ENCODE measurements at places on chromosomes 2 and 18.

- no peak for DNase-seq
These were observed 335.0 kb upstream of the ID2 start for GRCh38 chr2:8346706-8347430.

DNA sequence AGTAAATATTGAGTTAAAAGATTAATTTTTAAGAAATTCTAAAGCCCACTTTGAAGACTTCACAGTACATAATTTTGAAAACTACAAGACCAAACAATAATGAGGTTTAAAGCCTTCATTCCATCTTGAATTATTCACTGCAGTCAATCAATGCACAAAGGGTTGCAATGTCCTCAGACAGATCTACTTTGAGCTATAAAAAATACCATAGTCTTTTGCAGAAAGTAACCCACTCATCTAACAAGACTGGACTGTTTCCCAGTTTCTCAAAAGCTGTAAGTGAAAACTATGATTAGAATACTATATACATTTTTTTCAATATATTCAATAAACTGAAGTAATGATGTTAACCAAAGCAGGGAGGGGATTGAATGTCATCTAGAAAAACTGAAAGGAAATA is 10.2 kb upstream of the RBM43 start:
- DNase-seq, result no peak

DNA sequence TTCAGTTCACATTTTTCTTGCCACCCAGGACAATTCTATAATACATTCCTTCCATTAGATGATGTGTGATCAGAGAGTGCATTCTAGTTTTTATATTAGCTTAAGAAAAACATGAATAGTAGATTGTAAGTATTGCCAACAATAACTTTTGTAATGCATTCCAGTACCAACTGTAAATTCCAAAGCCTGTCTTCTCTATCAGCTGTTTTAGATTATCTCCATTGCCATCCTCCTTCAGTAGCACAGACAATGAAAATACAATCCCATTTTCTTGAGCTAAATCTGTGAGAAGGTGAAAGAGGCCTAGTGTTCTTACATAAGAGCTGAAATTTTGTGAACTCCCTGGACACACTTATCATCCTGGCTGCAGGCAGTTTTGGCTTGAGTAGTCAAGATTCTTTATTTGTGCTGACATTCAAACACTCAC is 103.9 kb downstream of the CCBE1 start:
- DNase-seq, result no peak

DNA sequence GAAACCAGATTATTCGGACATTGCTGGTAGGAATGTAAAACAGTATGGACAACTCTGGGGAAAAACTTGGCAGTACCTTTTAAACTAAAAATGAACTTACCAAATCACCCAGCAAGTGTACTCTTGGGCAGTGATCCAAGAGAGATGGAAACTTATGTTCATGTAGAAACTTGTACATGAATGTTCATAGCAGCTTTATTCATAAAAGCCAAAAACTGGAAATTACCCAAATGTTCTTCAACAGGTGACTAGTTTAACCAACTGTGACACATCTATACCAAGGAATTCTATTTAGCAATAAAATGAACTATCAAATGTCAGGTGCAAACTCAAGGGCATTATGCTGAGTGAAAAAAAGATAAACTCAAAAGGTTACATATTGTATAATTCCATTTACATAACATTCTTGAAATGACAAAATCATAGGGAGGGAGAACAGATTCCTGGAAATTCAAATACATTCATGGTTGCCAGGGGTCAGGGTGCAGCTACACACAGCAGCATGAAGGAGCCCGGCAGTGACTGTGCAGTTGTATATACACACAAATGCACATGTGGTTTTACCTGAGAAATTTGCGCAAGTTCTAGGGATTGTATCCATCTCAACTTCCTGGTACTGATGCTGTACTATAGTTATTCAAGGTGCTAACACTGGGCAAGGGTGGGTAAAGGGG is 3.5 kb upstream of the RNU4ATAC start:
- DNase-seq, result no peak

GRCh38 chr2:95670167-95670566 is 78.4 kb downstream of the TRIM43 start:
- no peak for DNase-seq

DNA sequence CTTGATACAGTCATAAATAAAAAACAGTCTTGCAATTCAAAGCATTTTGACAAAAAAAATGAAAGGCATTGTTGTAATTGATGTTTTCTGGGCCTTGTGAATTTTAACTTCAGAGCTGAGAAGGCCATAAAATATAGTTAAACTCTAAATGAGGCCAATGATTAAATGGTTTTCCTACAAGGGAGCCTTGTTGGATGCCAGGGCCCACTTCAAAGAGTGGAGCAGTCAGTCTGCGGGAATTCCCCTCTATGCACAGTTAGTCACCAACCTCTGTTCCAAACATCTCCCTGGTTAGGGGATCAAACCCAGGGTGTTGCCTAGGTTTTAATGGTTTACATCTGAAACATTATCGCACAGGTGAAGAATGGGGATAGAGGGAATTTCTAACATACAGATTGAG is 143.4 kb downstream of the NCKAP5 start:
- no peak for DNase-seq

- DNase-seq, result no peak
These were observed 14.8 kb upstream of the REEP1 start for GRCh38 chr2:86352137-86352726.

DNA sequence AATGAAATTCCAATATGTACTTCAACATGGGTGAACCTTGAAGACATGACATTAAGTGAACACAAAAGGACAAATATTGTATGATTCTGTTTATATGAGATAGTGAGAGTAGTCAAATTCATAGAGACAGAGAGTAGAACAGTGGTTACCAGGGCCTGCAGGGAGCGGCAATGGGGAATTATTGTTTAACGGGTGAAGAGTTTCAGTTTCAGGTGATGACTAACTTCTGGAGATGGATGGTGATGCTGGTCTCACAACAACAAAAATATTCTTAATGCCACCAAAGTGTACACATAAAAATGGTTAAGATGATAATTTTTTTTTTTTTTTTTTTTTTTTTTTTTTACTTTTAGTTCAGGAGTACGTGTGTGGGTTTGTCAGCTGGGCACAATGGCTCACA is 109.4 kb upstream of the TMEM200C start:
- peak; percentile 22 for DNase-seq

DNA sequence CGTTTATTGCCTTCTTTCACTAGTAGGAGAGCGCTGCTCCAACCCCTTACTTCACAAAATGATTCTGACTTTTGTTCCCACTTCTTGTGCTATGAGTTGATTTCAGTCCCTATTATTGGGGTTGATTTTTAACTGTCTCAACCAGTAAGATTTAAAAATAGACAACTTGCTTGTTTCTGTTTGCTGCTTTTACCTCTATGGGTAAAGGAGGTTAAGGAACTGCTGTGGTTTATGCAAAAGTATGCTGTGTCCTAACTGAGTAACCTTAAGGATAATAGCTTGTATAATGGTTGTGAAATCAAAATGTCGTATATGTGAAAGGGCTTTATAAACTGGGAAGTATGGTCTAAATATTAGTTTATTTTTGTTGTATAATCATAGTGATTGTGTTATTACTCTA is 22.6 kb downstream of the ALMS1 start:
- no peak for DNase-seq

GRCh38 chr2:12397854-12398253 is 318.9 kb upstream of the TRIB2 start:
- no peak for DNase-seq

DNA sequence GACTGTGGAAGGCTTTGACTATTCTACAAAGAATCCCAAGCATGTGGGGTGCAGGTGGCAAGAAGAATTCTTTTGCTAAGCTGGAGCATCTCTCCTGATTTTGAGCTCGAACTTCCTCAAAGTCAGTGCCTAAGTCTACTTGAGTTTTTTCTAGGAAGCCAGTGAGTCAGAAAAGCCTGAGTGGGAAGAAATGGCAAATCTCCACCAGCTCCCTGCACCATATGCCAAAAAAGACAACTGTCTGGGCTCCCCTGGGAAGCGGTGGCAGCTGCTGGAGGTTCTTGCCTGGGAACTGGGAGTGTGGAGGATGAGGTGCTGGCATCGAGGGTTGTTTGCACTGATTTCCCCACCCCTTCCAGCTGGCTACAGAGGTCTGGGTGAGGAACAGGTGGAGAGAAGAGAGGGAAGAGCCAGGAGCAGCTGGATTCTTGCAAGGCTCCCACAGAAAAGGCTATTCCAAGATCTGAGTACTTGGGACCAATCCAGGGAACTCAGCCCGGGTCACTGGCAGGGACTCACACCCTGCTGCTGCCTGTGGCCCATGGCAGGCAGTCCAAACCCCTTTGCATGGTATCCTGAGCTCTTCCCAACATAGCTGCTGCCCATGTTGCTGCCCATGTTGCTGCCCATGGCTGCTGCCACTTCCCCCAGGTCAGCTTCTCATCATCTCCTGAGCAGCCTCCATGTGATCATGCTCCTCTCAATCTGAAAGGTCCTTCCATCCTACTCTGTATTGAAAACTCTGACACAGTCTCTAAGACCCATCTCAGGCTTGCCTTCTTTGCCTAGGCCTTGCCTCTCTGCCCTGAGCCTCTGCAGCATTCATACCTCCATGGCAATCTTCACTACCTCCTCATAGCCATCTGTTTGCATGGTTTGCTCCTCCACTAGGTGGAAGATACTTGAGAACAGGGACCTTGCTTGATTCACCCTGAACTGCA is 128.3 kb upstream of the SPATS2L start:
- no peak for DNase-seq

GRCh38 chr18:305003-305501 is 37.2 kb upstream of the THOC1 start:
- DNase-seq, result no peak

GRCh38 chr2:186995092-186995491 is 146.1 kb upstream of the ZSWIM2 start:
- DNase-seq, result no peak

GRCh38 chr2:11701751-11702301 is 31.8 kb upstream of the NTSR2 start:
- DNase-seq, result no peak

Data from activated CD4-positive, alpha-beta memory T cell treated with anti-CD3 and anti-CD28 coated beads, Interleukin-2, amount 10 ng/mL, durations not matched to agents 7 days and 5 days (primary cell).